ENCODE measurements at places on chromosomes 1 and 21.

DNA sequence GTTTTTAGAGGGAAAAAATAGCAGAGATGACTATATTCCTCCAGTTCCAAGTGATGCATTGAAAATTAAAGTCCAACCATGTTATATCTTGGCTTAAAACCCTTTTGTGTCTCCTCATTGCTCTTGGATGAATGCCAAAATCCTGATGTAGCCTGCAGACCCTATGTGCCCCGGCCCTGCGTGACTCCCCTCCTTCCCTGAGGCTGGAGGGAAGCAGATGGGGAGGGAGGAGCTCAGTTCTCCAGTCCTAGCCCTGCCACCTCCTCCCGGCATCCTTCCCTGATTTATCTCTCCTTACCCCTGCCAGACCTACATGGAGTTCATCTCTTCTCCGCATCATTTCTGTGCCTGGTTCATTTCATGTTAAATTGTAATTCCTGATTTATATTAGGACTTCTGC lies 397.4 kb downstream of the PTPRU start:
- no peak for DNase-seq

GRCh38 chr21:26850116-26850643 lies 5.0 kb upstream of the ADAMTS1 start:
- peak; percentile 66 for DNase-seq

DNA sequence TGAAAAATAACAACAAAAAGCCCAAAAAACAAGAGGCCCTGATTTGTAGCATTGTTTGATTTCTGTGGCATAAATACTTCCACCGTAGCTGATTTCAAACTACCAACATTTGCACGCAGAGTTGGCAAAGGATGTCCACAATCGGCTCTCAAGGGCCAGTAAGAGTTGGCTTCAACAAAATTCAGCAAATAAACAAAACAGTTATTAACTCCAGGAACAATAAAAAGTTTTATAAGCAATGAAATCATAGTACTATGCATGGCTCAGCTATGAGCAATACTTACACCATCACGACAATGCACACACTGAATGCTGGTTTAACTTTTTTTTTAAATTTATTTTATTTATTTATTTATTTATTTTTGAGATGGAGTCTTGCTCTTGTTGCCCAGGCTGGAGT lies 8.7 kb upstream of the COX20 start:
- DNase-seq: no peak

GRCh38 chr1:94401206-94401605 lies 17.0 kb upstream of the ABCD3 start:
- DNase-seq: no peak

DNA sequence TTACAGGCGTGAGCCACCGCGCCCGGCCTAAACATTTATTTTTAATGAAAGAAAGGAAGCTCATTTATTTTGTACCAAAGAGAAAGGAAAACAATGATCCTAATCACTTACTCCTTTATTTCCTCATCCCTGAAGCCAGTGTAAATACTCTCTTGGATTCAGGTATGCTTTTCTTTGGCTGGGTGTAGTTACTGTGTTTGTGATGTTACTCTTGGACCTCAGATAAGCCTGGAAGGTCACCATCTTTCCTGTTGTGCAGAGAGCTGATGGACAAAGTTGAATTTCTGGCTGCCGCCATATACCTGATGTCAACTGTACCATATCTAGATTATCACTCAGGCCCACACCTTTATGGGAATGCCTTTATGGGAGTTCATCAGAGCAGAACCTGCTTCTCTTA lies 35.4 kb upstream of the FOXE3 start:
- DNase-seq: no peak

DNA sequence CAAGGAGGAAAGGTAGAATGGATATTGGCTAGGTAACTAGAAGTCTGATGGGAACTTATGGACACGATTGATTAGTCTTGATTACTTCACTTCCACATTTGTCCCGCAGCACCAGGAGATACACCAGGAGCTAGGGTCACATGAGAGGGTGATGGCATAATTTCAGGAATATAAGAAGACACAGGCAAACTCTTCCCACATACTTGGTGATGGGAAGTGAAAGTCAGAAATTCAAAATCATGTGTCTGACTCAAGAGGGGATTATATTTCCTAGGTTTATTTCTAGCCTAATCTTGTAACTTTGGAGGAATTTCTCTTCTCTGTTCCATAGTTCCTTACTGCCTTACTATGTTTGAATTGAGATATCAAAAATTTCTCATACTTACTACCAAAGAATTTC lies 185.0 kb downstream of the PBX1 start:
- no peak for DNase-seq

- DNase-seq: peak; percentile 2
Measured at GRCh38 chr1:33918368-33918767, 54.5 kb downstream of the HMGB4 start.
